ENCODE measurements at places on chromosomes 3 and 15.

DNA sequence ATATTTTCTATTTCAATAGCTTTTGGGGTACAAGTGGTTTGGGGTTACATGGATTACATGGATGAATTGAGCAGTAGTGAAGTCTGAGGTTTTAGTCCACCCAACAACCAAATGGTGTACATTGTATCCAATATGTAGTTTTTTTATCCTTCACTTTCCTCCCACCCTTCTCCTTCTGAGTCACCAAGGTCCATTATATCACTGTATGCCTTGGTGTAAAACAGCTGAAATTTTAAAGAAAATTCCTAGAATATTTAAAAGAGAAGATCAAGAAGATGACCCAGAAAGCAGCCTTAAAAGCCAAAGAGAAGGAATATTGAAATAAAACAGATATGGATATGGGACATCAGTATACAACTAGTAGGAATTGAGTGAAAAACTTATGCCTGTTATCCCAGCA is 204.2 kb upstream of the COL8A1 start:
- no peak for DNase-seq

DNA sequence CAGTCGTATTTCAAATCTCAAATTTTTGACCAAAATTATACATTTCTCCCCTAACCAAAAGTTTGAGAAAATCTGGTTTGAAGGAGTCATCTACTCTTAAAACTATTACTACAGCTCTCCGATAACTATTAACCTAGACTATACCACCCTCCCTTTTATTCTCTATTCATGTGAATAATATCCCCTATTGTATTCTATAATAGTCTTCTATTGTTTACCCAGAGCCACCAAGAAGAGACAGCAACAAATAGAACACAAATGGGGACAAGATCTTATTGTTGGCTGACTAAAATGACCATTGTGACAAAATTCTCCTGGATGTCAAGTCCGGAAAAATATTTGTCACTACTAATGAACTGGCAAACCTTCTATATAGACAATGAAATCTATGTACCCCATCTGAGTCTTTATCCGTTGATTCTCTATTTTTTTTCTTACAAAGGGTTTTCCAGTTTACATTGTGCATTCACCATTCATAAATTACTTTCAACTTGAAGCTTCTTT is 618.0 kb downstream of the CADM2 start:
- no peak for DNase-seq

- DNase-seq, result no peak
Measured at GRCh38 chr3:194689493-194689944, 3.8 kb downstream of the FAM43A start.

DNA sequence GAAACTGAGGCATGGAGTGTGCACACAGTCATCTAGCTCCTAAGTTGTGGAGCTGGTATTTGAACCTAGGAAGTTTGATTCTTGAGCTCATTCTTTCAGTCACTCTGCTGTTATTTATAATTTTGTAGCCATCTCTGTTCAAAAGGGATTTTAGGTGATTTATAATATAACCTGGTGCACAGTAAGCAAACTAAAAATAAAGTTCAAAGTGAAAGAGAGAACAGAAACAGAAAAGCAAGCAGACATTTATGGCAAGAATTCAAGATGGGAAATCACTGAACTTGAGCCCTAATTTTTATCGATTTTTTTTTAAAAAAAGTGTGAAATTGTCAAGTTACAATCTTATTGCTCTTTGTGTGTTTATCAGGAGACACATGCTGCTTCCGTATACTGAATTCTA is 71.4 kb upstream of the SLC7A14 start:
- DNase-seq, result no peak

DNA sequence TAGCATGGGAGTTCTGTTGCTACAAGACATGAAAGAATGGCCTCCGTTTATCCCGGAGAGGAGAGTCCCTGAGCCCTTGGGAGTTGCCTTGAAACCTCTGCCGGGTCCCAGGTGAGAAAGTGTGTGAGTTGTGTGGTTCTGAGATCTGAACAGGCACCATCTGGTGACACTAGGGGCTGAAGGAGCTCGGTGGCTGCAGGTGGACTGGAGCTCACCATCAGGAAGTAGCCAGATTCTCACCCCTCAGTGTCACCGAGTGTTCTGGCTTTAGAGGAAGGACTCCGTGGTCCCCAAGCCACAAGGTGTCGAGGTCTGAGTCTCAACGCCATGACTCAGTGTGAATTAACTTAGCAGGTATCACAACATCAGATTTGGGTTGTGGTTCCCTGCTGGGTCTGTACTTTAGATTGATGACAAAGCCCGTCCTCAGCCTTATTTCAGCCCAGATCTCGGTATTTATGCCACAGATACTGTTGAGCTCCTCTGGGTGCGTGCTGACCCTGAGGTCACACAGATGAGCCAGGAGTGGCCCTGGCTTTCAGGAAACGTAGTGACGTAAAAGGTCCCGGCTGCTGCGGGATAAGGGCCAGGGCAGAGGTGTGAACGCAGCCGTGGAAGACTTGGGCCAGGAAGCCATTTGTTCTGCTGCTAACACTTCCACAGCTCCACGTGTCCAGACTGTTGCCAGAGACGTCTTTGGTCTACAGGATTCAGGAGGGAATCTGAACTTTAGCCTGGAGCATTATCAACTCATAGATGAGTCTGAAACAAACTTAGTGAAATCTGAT is 54.4 kb downstream of the PGPEP1L start:
- no peak for DNase-seq

GRCh38 chr15:60091157-60091556 is 87.0 kb downstream of the FOXB1 start:
- DNase-seq, result no peak

DNA sequence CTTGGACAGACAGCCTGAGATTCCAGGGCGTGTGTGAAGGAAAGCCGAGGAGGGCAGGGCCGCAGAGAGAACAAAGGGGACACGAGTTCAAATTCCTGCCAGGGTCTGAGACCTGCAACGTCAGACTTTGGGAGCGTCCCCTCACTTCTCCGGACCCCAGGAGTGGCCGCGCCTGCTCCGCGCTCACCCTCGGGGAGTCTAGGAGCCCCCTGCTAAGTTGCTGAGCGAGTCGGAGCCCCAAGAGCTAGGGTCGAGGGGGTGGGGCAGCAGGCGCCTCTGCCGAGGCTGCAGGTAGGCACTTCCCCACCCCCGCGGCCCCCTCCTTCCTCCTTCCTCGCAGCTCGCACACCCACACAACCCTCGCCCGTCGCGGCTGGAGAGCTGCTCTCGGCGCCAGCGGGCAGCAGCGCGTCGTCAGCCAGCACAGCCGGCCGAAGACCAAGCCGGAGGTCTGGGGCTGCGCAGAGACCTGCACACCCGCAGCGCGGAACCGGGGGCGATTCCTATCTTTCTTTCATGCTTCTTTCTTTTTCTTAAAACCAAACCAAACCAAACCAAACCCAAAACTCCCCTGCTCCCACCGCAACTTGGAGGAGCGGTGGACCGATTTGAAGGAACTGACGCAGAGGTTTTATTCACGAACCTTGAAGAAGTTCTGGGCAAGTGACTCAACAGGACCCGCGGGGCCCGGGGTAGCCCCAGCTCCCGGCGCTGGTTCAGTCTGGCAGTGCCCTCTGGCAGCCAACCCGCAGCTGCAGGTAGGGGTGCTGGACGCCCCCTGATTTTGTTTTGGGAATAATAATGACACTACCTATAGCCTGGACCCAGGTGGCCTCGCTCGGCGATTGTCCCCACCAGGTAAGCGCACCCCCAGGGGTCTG is at the start of gene ANKRD34C:
Gene ANKRD34C, plus strand, starts transcription at position 352 of the 881 bp plus-strand sequence. CDS start 10,563 bp downstream, outside the sequence.
- DNase-seq, result no peak

DNA sequence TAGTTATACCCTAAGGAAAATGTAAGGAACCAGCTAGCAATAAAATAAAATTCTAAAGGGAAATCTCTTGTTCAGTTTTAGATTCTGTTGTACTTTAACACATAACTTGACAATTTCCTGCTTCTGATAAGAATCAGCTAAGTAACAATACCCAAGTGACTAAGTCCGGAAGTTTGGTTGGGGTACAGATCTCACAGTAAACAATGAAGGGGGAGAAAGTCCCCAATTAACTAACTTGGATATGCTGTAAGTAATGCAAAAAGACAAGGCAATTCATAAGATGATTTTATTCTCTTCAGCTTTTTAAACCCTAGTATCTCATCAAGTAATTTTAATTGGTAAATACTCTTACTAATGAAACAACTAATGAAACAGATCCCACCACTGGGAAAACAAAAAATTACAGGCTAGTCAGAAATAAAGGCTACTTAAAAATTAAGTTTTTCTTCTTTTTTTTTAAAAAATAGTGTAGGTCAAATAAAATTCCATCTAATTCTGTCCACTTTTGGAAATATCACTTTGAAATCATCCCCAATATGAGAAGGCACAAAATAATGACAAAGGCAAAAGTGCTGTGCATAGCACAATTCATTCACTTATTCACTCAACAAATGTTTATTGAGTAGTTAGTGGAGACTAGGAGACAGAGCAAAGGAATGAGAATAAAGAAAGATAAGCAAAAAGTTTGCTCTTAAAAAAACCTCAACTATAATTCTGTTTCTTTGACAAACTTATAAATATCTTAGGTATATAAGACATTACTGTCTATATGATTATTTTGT is 37.8 kb upstream of the IL20RB start:
- no peak for DNase-seq

- DNase-seq, result no peak
Measured at GRCh38 chr3:19347671-19348070, 199.4 kb downstream of the KCNH8 start.

DNA sequence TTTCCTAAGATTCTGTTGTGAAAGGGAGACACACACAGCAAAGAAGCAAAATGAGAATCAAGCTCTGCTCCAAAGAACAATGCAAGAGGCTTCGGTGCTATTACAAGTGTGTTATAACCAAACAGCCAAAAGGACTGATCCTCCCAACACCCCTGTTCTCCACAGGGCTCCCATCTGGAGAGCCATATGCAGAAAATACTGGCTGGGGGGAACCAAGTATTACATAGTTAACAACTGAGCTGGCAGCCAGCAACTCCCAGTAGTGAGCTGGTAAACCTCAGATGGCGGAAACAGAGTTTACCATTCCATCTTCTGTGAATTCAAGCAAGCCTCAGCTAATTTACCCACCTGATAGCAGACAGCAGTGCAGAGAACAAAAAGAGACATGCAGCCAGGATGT is 156.4 kb downstream of the NTRK3 start:
- no peak for DNase-seq

GRCh38 chr3:137171834-137172603 is 214.2 kb downstream of the IL20RB start:
- no peak for DNase-seq

DNA sequence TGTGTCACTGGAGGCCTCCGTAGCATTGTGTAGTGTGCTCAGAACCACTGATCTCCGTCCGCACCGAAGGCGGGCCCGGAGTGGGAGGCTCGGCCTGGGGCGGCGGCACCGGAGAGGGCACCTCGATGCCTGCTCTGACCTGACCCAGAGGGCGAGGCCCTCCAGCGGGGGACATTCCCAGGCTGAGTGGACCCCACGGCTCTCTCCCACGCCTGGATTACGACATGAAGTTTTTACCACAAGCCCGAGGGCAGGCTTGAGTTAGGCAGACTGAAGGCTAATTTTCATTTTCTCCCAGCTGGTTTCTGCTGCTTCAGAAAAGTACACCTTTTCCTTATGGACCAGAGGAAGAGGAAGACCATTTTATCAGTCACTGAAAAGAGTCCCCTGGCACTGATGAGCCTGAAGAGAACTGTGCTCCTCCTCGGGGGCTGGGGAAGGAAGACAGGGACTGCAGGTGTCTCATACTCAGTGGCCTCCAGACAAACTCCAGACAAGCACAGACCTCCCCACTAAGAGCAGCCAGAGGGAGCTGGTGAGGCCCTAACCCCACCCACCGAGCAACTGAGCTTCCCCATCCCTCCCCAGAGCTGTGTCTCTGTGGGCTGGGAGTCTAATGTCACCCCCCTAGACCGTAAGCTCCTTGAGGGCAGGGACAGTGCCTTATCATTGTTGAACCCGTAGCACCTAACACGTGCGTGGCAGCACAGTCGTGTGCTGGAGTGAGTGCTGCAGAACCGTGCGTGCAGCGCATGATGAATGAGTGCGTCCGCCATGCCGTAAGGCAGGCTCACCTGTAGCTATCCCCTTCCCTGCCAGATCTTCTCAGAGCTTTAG is 74.5 kb upstream of the BLM start:
- DNase-seq, result no peak

- DNase-seq, result no peak
Measured at GRCh38 chr15:52527911-52528563, 643 bp downstream of the MYO5A start.

DNA sequence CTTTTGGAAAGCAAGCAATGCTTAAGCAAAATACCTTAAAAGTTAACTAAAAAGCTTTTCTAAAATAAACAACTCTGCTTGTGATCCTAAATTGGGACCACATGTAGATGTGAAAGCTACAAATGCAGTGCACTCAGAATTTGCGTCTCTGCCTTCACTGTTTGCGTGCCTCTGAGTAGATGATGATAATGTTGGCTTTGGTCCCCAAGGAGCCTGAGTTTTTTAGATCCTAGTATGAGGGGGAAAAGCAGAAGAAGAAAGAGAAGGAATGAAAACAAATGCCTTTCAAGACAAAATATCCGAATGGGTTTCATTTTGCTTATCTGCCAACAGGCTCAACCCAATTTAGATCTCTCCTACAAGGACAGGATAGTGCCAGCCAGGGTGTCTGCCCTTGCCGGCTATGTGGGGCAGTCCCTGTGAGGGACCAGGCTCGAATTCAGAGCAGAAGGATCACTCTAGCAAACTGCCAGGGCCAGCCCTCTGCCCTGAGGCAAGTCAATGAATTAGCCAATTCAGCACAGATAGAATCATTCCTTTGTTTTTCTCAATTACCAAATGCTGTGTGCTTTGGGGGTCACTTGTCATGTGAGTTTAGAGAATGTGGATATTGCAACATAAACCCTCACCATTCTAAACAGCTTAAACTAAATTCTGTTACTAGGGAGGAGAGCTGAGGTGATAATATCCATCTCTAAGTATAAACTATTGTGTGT is 28.5 kb downstream of the SCG5 start:
- DNase-seq, result no peak

GRCh38 chr3:99418709-99419108 is 219.7 kb upstream of the COL8A1 start:
- DNase-seq, result no peak

DNA sequence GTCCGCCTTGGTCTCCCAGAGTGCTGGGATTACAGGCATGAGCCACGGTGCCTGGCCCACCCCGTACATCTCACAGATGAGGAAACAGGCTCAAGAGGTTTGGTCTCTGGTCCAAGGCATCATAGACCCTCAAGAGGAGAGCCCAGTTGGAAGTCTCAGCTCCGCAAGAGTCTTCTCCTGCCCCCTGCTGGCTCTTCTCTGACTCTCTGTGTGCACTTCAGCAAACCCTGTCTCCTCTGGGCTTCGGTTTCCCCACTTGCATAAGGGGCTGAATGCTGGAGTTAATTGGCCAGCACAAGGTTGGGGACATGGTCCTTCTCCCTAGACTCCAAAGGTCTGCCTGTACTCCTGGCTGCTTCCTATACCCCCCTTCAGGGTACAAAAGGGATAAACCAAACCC is 3.9 kb downstream of the MST1R start:
- DNase-seq, result no peak

DNA sequence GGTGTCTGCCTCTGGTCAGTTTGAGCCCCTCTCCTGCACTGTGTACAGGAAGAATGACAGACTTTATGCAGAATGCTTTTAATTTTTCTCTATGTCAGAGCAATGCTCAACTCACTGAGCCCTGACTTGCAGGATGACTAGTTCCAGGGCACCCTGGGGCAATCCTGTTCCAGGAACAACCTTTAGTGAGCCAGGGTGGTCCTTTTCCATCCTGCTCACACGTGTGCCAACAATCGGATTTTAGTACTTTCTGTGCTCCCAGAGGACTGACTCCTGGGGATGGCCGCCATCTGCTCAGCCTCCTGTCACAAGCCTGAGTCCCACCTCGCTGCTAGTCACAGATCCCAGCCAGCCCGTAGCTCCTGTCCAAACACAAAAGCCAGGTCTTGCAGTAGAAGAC is 48.2 kb upstream of the ALDH1A3 start:
- no peak for DNase-seq
